Activated naive CD8-positive, alpha-beta T cell treated with anti-CD3 and anti-CD28 coated beads for 36 hours (primary cell): ENCODE measurements at places on chromosomes 16 and 17.

DNA sequence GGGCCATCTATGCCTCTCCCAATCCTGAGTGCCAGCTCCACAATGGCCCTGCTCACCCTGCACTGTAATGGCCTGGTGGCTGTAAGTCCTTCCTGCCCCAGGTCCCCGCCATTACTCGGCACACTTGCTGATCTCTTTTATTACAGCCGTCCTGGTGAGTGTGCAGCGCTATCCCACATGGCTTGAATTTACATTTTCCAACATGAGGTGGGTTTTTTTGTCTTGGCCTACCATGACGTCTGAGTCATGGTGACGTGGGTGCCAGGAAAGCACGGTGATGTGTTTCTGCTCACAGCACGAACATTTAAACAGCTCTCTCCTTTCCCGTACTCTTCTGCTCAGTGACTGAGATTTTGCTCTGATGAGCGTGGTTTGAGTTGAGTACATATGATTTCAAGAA, 55.2 kb upstream of the FOXF1 start:
- no peak for DNase-seq

- DNase-seq = no peak
Measured at GRCh38 chr17:56739776-56740175, 93.9 kb downstream of the C17orf67 start.

GRCh38 chr17:61285526-61286320, 113.9 kb upstream of the TBX2 start:
- no peak for DNase-seq

- DNase-seq = no peak
Measured at GRCh38 chr16:79192904-79193303, 407.6 kb downstream of the MAF start.

GRCh38 chr16:72228014-72228413, 56.1 kb upstream of the PMFBP1 start:
- no peak for DNase-seq

DNA sequence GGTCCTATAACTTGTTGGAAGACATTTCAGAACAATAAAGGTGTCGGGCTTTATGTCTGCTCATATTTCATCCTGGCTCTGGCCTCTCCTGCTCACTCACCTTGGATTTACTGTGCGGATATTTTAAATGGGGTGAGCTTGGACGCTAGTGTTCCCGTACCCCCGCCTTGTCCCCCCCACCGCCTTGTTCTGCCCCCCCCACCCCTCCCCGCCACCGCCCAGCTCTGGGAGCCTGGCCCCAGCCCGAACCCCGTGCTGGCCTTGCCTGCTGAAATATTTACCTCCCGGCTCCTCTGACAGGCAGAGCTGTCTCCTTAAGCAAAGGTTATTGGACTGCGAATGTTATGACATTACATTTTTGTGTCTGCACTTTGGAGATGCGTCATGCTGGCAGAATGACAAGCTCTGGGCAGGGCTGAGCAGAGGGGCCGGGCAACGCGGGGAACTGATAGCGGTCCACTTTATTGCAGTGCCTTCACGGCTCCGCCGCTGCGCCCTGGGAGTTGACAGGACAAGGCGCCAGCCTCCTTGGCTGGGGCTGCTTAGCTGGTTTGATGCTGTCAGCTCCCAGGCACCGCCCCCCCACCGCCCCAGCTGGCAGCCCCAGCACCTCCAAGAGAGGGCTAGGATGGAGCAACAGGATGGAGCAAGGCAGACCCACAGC, 222.5 kb upstream of the GSE1 start:
- no peak for DNase-seq

- no peak for DNase-seq
Measured at GRCh38 chr16:27431773-27432532, 30.0 kb downstream of the IL21R start.

DNA sequence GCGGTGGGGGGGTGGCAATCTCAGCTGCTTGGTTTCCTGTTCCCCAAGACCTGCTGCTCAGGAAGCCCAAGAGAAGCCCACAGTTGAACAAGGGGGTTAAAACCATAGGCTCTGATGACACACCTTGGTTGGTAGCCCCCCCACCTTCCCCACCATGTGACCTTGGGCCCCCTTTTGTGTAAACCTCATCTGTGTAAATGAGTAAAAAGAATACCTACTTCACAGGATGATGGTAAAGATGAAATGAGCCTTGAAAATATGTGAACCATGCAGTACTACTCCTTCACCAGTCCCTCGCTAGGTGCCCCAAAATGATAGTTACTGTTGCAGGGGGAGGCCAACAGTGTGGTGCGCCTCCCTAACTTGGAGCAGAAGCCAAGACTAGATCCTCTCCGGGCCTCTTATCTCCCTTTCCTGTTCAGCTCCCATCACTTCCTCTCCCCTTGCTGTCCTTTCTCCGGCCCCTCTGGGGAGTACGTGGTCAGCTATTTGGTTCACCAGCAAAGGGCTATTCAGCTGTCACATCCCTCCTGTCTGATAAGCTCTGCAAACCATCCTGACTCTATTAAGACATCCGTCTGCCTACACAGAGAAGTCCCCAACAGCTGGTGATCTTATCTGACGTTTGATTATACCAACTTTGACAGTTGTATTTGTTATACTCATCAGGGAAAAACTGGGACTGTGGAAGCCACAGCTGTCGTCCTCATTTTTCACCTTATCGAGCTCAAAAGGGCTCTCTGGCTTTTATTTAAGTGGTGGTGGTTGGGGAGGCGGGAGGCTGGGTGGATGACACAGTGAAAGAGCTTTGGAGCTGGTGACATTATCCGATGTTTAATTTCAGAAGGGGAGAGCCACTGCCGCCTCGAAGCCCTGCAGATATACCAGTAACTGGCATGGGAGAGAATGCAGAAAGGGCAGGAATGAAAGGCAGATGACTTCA, 19.9 kb downstream of the DCAKD start:
- no peak for DNase-seq

DNA sequence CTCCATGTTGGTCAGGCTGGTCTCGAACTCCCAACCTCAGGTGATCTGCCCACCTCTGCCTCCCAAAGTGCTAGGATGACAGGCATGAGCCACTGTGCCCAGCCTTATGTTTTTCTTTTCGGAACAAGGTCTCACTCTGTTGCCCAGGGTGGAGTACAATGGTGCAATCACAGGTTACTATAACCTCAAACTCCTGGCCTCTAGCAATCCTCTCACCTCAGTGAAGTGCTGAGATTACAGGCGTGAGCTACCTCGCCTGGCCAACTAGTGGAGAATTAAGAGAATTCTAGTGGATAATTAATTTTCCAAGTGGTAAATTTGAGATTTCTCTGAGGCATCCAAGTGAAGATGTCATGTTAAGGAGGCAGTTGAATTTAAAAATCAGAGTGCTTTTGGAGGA, 2.9 kb upstream of the FBXO47 start:
- DNase-seq = no peak

DNA sequence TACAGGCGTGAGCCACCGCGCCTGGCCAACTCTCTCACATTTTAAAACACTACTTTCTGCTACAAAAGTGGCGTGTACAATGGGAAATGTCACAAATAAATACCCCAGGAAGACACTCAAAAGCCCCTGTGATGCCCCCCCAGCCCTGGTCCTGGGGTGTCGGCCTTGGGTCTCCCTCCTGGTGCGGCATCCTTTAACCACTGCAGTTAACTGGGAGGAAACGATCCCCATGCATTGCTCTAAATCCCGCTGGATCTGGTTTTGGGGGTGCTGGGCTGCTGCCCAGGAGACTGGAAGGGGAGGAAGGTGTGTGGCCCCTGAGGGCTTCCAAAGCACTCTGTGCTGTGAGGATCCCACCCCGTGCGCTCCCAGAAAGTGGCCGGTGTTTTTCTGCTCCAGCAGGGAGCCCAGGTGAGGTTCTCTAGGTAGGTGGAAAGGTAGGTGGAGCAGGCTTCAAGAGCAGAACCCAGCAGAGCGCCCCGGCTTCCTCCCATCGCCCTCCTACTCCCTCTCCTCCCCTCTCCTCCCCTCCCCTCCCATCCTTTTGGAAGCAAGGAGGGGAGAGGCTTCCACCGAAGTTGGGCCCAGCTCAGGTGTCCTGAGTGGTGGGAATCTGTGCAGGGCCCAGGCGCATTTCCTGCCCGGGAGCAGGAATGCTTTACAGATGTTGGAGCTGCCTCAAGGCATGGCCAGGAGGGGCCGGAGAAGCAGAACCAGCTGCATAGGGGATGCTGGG, 363.3 kb downstream of the SEC14L1 start:
- DNase-seq = no peak

GRCh38 chr17:16980061-16980460, 8.1 kb upstream of the TNFRSF13B start:
- no peak for DNase-seq
